ENCODE measurements at places on chromosomes 6 and 20. TPM values are rescaled to one million over a fixed set of nuclear protein-coding genes. Genes with fewer than 3 reads are reported as not detected.
A peak's percentile ranks its signal among the peaks of the same experiment; 100 is the strongest.

DNA sequence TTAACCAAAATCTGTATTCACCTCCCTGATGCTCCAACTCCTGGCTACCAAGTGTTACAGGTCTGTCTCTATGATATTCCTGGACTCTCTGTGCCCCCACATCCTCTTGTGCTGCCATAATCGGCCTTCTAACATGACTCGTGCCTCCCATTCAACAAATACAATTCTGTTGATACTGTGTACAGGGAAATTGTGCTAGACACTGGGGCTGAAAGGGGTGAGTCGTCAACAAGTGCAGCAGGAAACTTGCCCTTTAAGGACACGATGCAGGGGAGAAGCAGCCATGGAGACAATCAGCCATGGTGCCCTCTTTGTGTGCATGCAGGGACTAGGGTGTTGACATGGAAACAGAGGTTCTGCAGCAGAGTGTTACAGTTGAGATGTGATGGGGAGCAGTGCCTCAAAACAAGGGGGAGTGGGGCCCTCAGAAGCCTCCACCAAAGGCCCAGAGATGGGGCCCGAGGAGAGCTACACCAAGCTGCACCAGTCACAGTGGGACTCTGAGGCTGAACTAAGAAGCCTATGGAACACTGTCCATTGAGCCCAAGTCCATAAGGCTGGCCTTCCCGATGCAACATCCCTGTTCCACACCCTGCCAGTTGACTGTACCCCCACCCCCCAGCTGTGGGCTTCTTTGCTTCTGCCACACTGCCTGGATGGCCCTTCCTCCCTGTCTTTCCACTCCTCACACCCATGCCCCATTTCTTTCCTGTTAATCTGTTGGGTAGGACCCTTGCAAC, 3.1 kb downstream of the PCED1A start:
- peaks cover 7% of the 10 kb centered on the region for H3K36me3 ChIP-seq
- H3K27me3 ChIP-seq: no peaks in the 10 kb centered on the region
- H3K4me1 ChIP-seq: peaks cover 18% of the 10 kb centered on the region
- no peak for DNase-seq
- H3K27ac ChIP-seq: no peak overlapping the region
- no peak overlapping the region for H3K4me3 ChIP-seq

DNA sequence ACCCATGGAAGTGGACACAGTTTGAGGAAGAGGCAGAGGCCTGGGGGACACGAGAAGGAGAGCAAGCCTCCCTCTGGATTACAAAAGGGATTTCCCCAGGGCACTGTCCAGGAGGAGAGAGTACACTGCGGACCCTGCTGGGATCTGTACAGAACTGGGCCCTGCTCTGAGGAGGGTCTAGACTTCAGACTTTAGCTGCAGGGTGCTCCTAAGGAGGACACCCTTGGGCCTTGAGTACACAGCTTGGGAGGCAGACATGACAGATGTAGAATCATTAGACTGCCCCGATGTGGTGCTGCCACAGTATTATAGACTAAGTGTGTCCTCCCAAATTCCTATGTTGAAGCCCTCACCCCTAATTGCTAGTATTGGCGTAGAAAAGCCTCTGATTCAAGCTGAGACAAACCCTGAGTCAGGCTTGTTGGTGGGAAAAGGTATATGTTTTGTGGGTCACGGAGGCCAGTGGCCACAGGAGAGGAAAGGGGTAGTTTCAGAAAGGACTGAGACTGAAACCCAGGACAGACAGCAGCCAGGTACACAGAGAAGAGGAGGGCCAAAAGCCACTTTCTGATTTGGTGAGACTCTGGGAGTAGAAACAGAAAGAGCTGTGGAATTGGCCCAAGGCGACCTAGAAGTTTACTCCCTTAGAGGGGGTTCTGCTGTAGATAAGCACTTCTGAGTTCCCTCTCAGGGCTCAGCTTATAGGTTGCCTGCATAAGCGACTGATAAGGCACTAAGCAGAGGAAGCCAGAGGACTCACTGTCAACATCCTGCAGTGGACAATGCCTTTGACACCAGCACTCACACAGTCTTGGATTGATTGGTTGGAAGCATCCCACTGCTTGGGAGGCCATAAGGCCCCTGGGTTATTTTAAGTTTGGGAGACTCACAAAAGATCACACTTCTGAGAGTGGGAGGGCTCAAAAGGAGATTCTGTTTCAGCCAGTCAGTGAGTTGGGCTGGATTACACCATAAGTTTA, 16.5 kb upstream of the SH3BGRL2 start:
- DNase-seq: no peak
- H3K27me3 ChIP-seq: peaks cover 12% of the 10 kb centered on the region
- H3K36me3 ChIP-seq: no peaks in the 10 kb centered on the region
- H3K4me1 ChIP-seq: no peaks in the 10 kb centered on the region
- H3K4me3 ChIP-seq: no peak overlapping the region
- H3K27ac ChIP-seq: no peak overlapping the region

GRCh38 chr6:96626759-96627364, 63.9 kb downstream of the FHL5 start:
- H3K27ac ChIP-seq: no peak overlapping the region
- H3K36me3 ChIP-seq: no peaks in the 10 kb centered on the region
- no peaks in the 10 kb centered on the region for H3K4me1 ChIP-seq
- no peak overlapping the region for H3K4me3 ChIP-seq
- DNase-seq: no peak
- peaks cover 22% of the 10 kb centered on the region for H3K27me3 ChIP-seq

GRCh38 chr20:56274156-56274555, 25.6 kb downstream of the MC3R start:
- no peak overlapping the region for H3K27ac ChIP-seq
- no peak for DNase-seq
- H3K36me3 ChIP-seq: no peaks in the 10 kb centered on the region
- H3K4me1 ChIP-seq: no peaks in the 10 kb centered on the region
- peaks cover 6% of the 10 kb centered on the region for H3K27me3 ChIP-seq

DNA sequence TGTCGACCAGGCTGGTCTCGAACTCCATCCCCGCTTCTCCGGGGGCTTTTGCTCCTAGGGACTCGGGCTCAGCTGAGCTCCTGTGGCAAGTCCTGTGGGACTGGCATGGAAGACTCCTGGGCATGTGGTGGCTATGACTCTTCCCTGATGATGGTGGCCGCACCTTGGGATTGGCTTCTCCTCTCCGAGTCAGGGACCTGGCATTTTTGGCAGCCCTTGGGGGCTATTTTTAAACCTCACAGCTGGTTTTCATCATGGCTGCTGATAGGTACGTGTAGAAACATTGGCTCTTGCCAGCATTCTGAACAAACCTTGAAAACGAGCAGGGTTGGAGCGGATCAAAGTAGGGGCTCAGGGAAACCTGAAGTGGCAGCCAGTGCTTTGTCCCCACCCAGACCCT, 54.1 kb downstream of the RBM38 start:
- H3K27ac ChIP-seq: no peak overlapping the region
- no peak for DNase-seq
- H3K4me3 ChIP-seq: no peak overlapping the region

- H3K4me3 ChIP-seq: no peak overlapping the region
- H3K4me1 ChIP-seq: peaks cover 22% of the 10 kb centered on the region
- no peaks in the 10 kb centered on the region for H3K36me3 ChIP-seq
- H3K27ac ChIP-seq: no peak overlapping the region
Measured at GRCh38 chr20:50008007-50008406, 25.2 kb downstream of the SNAI1 start.

- H3K27ac ChIP-seq: peak overlapping the region; percentile 93
- H3K27me3 ChIP-seq: no peaks in the 10 kb centered on the region
- peaks cover 33% of the 10 kb centered on the region for H3K4me1 ChIP-seq
- DNase-seq: no peak
- H3K4me3 ChIP-seq: peak overlapping the region; percentile 95
Measured at GRCh38 chr6:139376017-139376330, 1.5 kb upstream of the CITED2 start.

DNA sequence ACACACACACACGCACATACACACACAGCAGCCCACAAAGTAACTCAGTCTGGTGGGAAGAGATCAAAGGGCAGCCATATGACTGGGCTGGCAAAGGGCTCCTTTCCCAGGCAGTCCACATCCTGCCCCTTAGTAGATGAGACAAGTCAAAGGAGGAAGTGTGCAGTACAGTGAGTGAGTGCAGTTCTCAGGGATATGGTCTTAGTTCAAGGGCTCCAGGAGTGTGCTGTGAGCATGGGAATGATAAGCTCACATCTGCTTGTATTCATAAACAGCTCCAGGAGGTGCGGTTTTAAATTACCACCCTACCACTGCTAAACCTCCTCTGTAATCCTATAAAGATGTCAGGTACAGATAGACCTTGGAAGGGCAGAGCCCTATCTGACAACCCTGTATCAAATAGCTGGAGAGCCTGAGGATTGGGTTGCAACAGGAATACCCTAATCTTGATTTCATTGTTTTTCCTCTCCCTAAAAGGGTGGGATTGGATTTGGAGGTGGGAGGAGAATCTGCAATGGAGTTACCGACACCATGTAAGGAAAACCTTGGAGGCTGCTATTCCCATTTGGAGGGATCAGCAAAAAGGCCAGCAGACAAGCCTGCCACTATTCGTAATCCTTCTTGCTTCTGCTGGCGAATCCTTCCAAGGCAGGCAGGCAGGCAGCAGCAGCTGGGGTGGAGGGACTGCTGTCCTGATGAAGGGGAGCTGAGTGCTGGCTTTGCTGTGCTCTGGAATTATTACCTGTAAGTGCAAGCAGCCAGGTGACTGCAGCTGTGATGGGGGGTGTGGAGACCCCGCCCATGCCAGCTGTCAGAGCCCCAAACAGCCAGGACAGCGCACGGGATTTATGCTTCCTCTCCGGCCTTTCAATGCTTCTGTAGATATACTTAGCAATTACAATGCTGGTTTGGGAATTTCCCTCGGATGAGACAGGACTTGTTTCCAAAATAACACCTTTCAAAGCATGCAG, 342.7 kb downstream of the PRL start:
- peaks cover 18% of the 10 kb centered on the region for H3K4me1 ChIP-seq
- no peaks in the 10 kb centered on the region for H3K36me3 ChIP-seq
- DNase-seq: no peak

DNA sequence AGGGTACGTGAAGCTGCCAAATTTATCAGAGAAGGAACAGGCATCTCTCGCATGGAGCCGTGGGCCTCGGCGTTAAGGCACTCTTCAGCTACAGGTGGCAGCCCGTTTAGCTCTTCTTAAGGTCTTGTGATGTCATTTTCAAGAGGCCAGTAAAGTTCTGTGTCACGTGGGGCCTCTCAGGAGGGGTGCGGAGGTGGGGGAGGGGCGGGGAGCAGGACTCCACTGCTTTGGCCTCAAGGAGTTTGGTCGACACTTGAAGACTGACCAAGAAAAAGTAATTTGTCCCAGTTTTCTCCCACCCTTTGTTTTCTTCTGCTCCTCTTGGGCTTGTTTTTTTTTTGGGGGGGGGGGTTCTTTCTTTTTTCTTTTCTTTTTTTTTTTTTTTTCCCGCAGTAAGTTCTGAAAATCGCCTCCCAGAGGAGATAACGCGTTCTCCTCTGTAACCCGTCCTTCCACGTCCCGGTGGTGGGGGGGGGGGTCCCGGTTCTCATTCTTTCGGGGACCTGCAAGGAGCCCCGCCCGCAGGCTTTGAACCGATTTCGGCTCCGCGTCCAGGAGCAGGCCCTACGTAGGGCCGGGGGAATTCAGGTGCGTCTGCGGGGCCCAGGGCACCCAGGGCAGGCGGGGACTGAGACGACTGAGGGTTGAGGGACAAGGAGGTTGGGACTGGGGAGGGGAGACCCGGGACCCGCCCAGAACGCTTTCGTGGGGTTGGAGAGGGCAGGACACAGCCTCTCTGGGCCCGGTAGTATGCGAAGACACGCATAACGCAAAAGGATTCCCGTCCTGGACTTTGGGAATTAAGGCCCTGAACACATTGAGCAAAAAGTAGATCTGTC, 26.0 kb downstream of the GPX6 start:
- DNase-seq: peak; percentile 62
- no peaks in the 10 kb centered on the region for H3K36me3 ChIP-seq
- peaks cover 30% of the 10 kb centered on the region for H3K4me1 ChIP-seq
- H3K4me3 ChIP-seq: peak overlapping the region; percentile 90

- DNase-seq: peak; percentile 38
- H3K27me3 ChIP-seq: no peaks in the 10 kb centered on the region
- peaks cover 24% of the 10 kb centered on the region for H3K4me1 ChIP-seq
- peak overlapping the region; percentile 93 for H3K27ac ChIP-seq
- H3K36me3 ChIP-seq: no peaks in the 10 kb centered on the region
Measured at GRCh38 chr6:32685603-32686002, 19.1 kb upstream of the HLA-DQB1 start.

GRCh38 chr20:62822788-62823651, 6.2 kb downstream of the COL9A3 start:
- no peaks in the 10 kb centered on the region for H3K27me3 ChIP-seq
- peak overlapping the region; percentile 55 for H3K4me3 ChIP-seq
- H3K4me1 ChIP-seq: no peaks in the 10 kb centered on the region
- no peaks in the 10 kb centered on the region for H3K36me3 ChIP-seq
- peak; percentile 65 for DNase-seq

- no peak overlapping the region for H3K27ac ChIP-seq
- H3K4me1 ChIP-seq: peaks cover 20% of the 10 kb centered on the region
- H3K27me3 ChIP-seq: no peaks in the 10 kb centered on the region
- H3K4me3 ChIP-seq: no peak overlapping the region
Measured at GRCh38 chr20:3223994-3224680, 14.8 kb downstream of the ITPA start.

Gene FLRT3
- total RNA-seq: not detected

Gene CAGE1
- total RNA-seq: 0.31 TPM

Gene FAM209B
- total RNA-seq: 1.3 TPM

Gene ALDH8A1
- total RNA-seq: 1.8 TPM

Gene CALHM5
- total RNA-seq: not detected

Data from activated T-cell treated with anti-CD3 and anti-CD28 coated beads, Interleukin-2, amount 50 U/mL, for 72 hours (primary cell).